Activated CD4-positive, CD25-positive, alpha-beta regulatory T cell treated with anti-CD3 and anti-CD28 coated beads, Interleukin-2, amount 50 U/mL, for 24 hours (primary cell): ENCODE measurements at places on chromosomes 11 and 22.

DNA sequence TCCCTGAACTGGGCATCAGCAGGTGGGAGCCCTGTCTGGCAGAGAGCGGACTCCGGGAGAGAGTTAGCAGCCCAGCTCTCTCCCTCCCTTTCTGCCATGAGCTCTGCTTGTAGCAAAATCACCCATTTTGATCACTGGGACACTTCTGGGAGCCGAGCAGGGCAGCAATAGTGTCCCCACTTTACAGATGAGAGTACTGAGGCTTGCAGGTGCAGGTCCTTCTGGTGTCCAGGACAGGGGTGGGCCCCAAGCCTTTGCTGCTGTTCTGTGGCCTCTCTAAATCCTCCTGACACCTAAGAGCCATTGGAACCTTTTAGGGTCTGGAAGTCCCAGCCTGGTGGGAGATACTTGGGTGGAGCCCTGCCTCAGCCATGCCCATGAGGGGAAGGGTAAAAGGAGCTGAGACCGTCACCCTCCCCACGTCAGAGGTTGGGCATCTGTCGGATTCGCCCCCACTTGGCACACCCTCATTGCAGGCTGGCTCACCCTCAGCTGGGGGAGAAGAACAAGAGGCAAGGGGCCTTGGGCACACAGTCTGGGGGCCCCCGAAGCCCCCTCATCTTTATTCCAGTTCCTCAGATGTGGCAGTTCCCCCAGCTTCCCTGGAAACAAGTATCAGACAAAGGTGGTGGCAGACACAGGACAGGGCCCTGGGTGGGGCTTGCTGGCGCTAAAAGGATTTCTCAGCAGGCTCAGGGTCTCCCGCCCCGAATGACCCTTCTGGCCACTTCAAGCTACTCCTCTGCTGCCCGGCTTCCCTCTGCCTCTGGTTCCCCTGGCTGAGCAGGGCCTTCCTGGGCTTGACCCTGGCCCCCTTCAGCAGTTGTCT, 4.5 kb downstream of the RIN1 start:
- ATAC-seq, result no peak

- no peak for ATAC-seq
Observed at GRCh38 chr22:42490243-42490832, 29.3 kb downstream of the RRP7A start.

GRCh38 chr11:2271077-2271326, 614 bp upstream of the ASCL2 start:
- ATAC-seq, result peak; percentile 34

- ATAC-seq, result no peak
Observed at GRCh38 chr11:19555266-19555665, 157.4 kb upstream of the NAV2 start.

DNA sequence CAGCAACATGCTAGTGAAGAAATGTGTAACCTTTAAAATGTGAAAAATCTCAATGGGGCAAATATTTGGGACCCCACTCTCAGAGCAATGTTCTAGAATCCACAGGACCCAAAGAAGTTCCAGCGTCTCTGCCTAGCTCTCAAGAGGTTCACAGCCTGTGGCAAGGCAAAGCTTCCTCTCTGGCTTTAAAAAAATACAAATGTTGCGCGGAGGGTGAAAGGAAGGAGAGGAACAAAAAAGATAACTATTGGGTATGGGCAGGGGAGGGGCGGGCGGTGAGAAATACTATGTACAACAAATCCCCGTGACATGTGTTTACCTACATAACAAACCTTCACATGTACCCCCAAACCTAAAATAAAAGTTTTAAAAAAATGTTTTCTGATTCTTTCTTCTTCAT, 53.6 kb downstream of the PITPNB start:
- no peak for ATAC-seq

DNA sequence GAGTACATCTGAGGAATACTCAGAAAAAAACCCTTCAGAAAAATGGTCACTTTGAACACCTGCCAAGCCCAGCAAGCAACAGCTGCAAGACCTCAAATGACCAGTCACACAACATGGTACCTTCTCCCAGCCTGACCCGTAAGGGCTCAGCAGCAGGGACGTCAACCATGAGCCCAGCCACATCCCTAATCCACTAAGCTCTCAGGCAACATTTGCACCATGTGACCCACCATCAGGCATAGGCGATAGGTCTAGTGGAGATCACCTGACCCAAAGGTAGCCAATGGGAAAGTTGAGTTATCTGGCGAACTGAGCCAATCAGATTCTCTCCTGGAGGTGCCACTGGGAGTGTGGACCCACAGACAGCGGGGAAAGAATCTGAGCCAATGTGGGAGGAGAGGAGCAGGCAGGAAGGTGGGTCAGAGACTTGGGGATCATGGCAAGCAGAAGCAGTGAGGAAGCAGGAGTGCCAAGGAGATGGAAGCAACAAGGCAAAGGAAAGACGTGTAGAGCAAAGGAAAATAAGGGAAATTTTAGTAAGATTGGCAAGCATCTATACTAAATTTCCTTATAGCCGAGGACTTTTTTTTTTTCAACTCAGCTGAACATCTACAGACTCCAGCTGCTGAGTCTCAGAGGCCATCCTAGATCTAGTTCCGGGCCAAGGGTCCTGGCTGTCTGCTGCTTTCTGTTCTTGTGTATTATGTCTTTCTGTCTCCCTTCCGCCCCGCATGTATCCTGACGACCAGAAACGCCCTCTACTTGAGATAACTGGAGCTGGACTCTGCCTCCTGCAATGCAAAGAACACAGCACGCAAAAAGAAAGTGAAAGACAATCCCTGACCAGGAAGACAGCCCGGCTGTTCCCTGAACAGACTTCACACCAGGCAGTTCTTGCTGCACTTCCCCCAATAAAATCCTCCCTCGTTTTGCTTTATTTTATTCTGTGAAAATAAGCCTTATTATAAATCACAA, 11.0 kb upstream of the PLAAT2 start:
- ATAC-seq, result peak; percentile 48

GRCh38 chr11:100640071-100640470, 47.0 kb upstream of the ARHGAP42 start:
- no peak for ATAC-seq

DNA sequence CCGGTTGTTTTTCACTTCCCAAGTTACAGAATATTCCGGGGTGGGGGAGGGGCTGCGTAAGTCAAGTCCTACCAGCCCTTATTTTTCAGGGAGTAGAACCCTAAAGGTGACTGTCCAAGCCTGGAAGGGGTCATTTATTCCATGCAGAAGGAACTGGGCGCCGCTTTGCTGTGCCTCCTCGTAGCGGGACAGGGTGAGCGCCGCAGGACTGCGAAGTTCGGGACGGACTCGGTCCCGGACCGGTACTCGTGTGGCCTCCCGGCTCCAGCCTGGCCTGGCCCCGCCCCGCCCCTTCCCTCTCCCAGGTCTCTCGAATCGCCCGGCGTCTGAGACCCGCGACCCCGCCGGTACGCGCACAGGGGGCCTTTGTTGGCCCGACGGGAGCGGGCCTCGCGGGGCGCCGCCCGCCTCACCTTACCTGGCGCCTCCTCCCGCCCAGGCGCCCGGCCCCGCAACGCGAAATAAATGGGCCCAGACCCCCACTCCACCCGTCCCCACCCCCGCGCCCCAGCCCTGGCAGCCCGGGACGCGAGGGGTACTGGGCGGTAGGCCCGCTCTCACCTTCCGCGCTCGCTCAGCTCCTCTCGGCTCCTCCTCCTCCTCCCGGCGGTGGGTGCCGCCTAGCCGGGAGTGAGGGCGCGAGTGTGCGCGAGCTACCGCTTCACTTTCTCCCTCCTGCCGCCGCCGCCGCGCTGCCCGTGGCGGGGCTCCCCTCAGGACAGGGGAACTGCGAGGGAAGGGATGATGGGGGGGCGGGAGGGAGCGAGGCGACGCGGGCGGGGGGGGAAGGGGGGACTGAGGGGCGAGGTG, 698 bp downstream of the PAK1 start:
- ATAC-seq, result peak; percentile 66

DNA sequence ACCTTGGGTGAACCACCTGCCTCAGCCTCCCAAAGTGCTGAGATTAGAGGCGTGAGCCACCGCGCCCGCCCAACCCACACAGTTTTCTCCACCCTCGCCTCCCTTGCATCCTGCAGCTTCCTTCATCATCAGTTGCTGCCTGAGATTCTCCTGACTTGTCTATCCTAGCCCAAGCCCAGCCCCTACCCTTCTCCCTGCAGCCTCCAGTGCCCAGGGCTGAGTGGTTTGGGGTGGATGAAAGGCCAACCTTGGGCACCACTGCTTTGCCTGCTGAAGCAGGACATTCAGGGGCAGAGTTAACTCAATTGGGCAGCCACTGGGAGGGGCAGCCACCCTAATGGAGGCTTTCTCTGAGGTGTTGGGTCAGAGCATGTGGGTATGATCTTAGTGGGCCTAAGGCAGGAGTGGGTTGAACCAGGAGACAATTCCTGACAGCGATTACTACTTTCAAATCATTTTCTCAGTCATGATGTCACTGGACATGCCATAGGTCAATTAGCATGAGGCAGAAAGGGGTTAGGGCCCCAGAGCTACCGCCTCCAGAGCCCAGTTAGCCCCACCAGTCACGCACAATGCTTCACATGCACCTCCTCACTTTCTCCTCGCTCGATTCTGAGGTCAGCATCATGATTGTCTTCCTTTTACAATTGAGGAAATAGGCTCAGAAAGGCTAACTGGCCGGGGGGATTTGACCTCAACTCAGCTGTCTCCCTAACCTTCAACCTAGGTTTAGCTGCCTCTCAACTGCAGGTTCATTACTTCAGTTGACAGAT, 1.0 kb upstream of the FKBP2 start:
- no peak for ATAC-seq

DNA sequence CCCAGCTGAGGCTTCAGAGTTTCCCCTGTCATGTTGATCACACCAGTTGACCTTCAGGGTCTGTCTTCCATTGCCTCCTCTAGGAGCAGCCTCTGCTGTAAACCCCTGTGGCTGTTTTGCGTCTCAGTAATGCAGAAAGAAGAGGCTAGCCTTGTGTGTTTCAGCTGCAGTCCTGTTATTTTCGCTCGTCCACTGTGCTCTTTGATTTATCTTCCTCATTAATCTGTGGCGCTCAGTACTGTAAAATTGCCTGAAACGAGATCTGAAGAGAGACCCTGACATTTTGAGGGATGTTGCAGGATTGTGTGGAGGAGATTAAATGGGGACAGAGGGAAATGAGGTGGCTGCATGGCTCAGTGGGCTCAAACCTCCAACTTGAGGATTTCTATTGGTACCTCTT, 163.7 kb downstream of the DBX1 start:
- no peak for ATAC-seq

- ATAC-seq, result no peak
Observed at GRCh38 chr11:65766535-65766934, 14.2 kb downstream of the AP5B1 start.

GRCh38 chr11:24509114-24509513, 12.3 kb downstream of the LUZP2 start:
- ATAC-seq, result no peak

GRCh38 chr11:94196363-94196762, 67.7 kb downstream of the PANX1 start:
- ATAC-seq, result no peak

DNA sequence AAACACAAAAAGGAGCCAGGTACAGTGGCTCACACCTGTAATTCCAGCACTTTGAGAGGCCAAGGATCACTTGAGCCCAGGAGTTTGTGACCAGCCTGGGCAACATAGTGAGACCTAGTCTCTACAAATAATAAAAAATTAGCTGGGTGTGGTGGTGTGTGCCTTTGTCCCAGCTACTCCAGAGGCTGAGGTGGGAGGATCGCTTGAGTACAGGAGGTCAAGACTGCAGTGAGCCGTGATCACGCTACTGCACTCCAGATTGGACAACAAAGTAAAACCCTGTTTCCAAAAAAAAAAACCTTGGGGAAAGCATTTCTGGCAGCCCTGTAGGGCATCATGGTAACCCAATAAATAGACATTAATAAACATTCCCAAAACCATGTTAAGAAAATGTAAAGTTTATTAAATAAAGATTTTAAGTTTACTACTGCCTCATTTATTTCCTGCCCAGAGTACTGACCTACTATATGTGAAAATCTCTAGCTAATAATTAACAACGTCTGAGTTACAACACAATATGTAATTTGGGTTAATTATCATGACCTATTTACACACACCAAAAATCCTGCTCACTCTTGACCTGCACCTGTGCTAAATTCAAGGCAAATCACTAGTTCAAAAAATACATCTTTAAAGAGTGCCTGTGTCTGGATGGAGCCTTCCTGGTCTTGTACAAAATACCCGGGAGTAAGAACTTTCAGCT, 8.4 kb downstream of the EEF1G start:
- no peak for ATAC-seq

GRCh38 chr11:34149786-34150185, 44.4 kb downstream of the NAT10 start:
- no peak for ATAC-seq

GRCh38 chr11:30583476-30584280, 2.5 kb downstream of the MPPED2 start:
- ATAC-seq, result no peak

GRCh38 chr11:85752890-85753581, 57.9 kb downstream of the SYTL2 start:
- ATAC-seq, result peak; percentile 96

GRCh38 chr11:45091563-45092403, 54.7 kb upstream of the PRDM11 start:
- no peak for ATAC-seq

- ATAC-seq, result no peak
Observed at GRCh38 chr11:34869425-34869824, 46.8 kb downstream of the APIP start.

- ATAC-seq, result no peak
Observed at GRCh38 chr11:85394283-85394682, 232.9 kb downstream of the DLG2 start.

GRCh38 chr22:29758068-29758622, 8.7 kb downstream of the ZMAT5 start:
- ATAC-seq, result no peak

GRCh38 chr22:42820045-42820763, 36.9 kb downstream of the ARFGAP3 start:
- ATAC-seq, result no peak

GRCh38 chr22:48800036-48800885, 1027.4 kb downstream of the BRD1 start:
- no peak for ATAC-seq
